ENCODE measurements at places on chromosomes 11 and 22.

DNA sequence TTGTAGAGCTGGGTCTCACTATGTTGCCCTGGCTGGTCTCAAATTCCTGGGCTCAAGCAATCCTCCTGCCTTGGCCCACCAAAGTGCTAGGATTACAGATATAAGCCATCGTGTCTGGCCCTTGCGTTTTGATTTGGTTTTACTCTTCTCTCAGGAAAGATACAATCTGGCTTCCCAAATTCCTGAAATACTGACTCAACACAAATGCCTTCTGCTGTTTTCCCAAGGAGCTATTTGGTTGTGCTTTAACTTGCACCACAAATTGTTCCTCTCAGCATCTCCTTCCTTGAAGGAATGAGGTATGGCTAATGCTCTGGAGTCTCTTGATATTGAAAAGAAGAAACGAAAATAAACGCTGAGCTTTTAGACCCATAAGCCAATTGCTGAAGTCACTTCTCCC, 110.0 kb upstream of the PAX6 start:
- DNase-seq = no peak

- peak; percentile 5 for DNase-seq
Observed at GRCh38 chr22:33519071-33519973, 401.0 kb downstream of the LARGE1 start.

DNA sequence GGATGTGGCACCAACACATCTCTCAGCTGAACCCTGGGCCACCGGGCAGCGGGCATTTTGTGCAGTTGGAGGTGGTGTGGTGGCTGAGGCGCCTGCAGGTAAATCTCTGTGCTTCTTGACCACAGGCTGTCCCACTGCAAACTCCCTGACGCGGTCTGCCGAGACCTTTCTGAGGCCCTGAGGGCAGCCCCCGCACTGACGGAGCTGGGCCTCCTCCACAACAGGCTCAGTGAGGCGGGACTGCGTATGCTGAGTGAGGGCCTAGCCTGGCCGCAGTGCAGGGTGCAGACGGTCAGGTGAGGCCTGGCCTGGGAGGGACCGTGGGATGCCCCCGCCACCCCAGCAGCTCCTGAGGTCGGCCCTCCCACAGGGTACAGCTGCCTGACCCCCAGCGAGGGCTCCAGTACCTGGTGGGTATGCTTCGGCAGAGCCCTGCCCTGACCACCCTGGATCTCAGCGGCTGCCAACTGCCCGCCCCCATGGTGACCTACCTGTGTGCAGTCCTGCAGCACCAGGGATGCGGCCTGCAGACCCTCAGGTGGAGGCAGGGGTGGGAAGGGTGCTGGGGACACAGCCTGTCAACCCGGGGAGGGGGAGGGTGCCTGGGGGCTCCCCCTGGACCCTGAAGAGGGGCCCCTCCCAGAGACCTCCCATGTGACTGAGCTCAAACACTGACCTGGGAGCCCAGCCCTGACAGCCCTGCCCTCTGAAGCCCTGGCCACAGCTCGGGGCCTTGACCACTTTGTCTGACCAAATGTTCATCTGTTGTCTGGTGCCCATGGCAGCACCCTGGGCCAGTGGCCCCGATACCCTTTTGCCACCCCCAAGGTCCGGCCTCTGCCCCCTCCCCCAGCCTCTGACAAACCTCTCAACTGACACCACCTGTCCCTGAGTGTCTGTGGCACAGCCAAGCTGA, 4.6 kb upstream of the PGGHG start:
- no peak for DNase-seq

DNA sequence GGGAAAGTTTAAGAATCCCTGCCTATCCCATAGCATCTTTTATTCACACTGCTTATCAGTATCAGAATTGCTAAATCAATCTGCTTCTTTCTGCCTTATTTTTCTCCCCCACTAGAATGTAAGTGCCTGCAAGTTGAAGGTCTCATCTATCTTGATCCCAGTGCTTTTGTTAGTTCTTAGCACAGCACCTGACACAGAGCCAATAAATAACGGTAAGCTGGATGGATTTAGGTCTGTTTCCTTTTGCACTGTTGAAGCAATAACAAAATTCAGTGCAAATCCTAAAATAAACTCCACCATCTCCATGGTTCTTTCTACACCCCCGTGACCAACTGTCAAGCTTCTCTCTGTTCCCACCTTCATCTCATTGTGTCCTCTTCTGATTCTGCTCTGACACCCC, 36.7 kb upstream of the CD44 start:
- no peak for DNase-seq

- DNase-seq = no peak
Observed at GRCh38 chr11:12019866-12020416, 11.5 kb upstream of the DKK3 start.

GRCh38 chr11:133726542-133726941, 118.8 kb downstream of the SPATA19 start:
- DNase-seq = no peak

- no peak for DNase-seq
Observed at GRCh38 chr22:23220485-23221350, 40.4 kb downstream of the BCR start.

DNA sequence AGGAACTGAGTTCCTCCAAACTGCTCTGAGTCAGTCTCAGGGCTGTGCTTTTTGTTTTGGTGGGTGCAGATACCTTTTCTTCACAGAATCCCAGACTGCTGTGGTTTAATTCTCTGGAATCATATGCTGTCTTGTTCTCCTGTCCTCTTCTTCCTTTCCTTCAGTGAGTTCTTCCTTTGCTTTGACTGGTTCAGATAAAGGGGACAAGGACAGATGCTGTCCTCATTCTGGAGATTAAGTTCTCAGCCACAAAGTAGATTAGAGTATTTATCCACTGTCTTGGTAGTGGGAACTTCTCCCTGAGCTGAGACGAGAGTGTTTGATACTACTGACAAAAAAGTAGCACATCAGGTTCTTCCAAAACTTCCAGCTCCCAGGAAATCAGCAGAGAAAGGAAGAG, 13.3 kb downstream of the ZDHHC5 start:
- no peak for DNase-seq

DNA sequence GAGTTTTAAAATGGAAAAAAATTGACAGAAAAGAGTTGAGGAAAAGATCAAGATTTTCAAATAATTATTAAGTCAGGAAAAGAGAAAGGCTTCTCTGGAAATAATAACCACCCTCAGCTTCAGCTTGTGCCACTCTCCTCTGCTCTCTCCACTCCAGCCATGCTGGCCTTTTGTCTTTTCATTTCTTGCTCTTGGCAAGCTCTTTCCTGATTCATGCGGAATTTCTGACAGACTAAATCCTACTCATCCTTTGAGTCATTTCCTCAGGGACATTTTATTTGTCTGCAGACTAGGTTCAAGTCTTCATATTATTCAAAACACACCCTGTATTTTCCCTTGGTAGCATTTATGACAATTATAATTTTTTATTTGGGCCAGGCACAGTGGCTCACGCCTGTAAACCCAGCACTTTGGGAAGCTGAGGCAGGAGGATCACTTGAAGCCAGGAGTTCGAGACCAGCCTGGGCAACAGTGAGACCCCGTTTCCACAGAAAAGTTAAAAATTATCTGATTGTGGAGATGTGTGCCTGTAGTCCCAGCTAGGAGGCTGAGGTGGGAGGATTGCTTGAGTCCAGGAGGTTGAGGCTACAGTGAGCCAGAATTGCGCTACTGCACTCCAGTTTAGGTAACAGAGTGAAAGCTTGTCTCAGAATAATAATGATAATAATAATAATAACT, 7.8 kb upstream of the P4HA3 start:
- DNase-seq = no peak

DNA sequence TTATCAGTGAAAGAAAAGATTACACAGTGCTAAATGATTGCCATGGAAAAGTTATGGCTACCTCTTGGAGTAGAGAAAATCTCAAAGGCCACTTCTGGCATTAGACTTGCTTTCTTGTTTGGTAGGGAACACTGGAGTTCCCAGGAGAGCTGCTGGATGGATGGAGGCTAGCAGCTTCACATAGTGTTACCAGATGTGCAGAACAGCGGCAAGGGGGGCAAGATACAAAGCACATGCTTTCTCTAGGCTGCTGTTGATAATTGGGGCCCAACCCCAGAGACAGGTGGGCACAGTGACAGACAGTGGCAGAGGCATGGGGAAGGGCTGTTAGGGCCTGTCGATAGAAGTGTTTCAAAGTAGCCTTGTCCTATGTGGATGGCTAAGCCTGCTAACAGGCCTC, 94.9 kb downstream of the DBX1 start:
- no peak for DNase-seq

DNA sequence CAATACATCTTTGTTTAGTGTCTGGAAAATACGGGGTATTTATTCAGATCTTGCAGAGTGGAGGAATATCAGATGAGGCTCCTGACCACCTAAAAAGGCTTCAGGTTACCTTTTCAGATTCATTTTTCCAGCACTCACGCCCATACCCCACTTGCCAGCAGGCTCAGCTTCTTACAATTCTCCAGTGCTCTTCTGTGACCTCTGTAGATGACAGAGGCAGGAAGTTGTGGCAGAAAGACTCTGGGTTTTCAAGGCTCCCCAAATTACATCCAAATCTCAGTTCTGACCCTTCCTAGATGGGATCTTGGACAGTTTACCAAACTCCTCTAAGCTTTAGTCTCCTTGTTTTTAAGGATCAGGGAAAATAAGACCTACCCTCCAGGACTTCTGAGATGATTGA, 61.1 kb downstream of the SYTL2 start:
- no peak for DNase-seq

GRCh38 chr11:108497317-108498045, 703 bp downstream of the POGLUT3 start:
- DNase-seq = no peak

- no peak for DNase-seq
Observed at GRCh38 chr11:1027483-1028290, 8.8 kb downstream of the MUC6 start.

DNA sequence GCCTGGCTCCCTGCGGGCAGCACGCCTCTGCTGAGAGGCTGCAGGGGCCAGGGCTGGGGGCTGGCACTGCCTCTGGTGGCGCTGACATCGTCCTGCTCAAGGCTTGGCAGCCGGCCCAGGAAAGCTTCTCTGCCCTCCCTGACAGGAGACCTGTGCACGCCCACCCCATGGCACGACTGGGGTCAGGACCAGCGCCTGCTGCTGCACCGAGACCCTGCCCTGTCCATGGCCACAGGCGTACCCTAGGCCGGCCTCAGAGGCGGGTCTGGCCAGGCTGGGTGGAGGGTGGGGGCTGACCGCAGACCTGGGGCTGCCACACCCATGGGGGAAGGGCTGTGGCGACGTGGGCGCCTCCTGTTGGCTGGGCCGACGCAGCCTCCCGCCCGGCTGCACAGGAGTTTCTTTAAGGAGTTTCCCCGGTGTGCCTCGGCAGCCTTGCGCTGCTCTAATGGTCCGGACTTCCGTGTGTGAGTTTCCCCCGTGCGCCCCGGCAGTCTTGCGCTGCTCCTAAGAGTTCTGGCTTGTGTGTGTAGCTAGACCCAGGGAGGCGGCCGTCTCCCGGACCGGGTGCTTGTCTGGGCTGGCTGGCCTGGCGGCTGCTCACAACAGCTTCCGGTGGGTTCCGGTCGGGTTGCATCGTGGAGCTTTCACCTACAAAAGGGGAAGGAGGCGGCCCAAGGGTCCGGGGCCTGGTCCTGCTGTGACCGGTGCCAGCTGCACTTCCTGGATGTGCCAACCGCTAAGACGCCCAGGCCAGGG, 4.6 kb downstream of the TRABD start:
- DNase-seq = no peak

- no peak for DNase-seq
Observed at GRCh38 chr11:62140304-62141110, 16.7 kb downstream of the INCENP start.

GRCh38 chr11:2899080-2899783, 13.7 kb upstream of the CDKN1C start:
- no peak for DNase-seq

GRCh38 chr11:112016088-112016764, 9.0 kb upstream of the DLAT start:
- no peak for DNase-seq

DNA sequence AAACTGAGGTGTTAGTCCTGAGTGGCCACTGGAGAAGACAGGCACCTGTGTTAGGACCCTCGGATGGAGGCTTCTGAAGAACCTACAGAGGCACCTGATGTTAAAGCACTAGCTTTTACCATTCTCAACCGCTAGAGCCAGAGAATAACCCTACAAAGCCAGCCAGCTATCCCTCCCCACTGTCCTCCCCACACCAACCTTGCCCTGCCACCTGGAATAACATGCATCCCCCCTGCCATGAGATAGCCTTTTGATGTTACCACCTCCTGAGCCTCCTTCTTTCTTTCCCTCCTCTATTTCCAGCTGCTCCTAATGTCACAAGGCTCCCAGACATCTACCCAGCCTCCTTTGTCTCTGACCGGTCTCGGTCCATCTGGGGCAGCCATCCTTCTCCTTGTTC, 28.1 kb downstream of the COMMD9 start:
- DNase-seq = no peak

DNA sequence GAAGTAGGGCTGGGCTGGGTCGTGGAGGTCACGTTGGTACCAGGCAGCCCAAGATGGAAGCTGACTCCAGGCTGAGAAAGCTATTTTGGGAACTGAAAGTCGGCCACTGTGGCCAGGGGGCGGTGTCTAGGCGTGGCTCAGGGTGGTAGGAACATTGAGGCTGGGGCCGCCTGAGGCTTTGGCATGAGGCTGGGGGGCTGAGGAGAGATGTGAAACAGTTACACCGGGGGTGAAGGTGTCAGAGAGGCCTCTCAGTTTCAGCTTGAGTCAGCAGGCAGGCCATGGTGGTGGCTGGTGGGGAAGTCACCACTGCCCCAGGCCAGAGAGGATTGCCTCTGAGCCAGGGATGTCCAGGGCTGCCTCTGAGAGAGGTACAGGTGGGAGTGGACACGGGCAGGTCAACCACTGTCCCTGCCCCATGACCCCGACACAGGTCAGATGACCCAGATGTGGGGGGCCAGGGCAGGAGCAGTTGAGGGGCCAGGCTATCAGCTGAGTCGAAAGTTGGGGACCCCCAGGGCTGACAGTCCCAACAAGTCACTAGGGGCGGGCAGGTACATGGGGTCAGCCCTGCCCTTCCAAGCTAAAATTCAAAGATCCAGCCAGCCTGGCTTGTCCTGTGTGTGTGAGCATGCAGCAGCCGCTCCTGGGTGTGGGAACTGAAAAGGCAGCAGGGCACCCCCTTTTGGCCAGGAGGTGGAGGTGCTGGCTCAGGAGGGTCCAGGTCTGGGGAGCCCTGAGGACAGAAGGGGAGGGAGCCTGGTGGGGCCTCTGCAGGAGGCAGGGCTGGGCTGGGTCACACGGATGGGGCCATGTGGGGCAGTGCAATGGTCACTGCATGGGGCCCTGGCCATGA, 7.2 kb downstream of the KCNK7 start:
- no peak for DNase-seq

GRCh38 chr11:95296621-95297025, 65.6 kb upstream of the SESN3 start:
- no peak for DNase-seq

- no peak for DNase-seq
Observed at GRCh38 chr11:65442842-65443331, 20.3 kb downstream of the NEAT1 start.

GRCh38 chr11:8289492-8289918, 25.8 kb upstream of the LMO1 start:
- no peak for DNase-seq

DNA sequence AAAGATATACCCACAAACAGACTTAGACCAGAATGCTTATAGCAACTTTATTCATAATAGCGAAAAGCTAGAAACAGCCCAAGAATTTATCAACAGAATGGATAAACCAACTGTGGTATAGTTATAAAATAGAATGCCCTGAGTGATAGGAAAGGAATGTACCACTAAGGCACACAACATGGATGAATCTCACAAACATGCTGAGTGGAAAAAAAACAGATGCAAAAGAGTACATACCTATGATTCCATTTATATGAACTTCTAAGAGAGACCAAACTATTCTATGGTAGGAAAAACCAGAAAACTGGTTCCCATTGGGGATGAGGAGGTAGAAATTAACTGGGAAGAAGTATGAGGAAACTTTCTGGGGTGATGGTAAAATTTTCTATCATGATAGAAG, 40.4 kb upstream of the GRIK4 start:
- DNase-seq = no peak
